Suprapubic skin (tissue), 4 donors: ENCODE measurements at places on chromosomes 5 and 9. TPM values are rescaled to one million over a fixed set of nuclear protein-coding genes. Genes with fewer than 3 reads are reported as not detected.
A peak's percentile ranks its signal among the peaks of the same experiment; 100 is the strongest.

DNA sequence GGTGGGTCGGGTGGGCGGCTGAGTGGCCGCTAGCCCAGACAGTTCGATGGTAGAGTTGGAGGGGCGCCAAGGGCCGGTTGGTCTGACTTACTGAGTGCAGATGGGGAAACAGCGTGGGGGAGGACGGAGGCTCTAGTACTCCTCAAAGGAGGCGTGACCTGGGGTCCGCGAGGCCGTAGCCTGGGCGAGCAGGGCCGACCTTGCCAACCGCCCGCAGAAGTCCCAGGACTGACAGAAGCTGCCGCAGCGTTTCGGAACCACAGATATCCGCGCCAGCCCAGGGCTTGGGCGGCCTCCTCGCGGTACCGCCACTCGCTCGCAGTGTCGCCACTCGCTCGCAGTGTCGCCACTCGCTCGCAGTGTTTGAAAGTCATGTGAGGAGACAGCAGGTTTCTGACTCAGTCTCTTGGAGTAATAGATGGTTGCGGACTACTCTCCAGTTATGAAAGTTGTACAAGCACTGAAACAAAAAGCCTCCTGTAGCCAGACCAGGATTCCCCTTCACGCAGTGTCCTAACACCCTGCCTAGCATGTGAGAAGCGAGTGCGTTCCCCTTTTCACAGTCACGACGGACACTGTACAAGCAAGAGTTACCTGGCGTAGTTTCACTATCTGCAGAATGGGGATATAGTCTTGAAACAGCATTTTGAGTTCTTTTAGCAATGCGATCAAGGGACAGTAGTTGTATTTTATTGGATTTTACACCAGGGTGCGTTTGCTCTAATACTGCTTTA, 674 bp downstream of the TMEM38B start:
- peaks cover 19% of the 10 kb centered on the region for H3K4me1 ChIP-seq
- peak; percentile 87 for DNase-seq
- H3K27ac ChIP-seq = peak overlapping the region; percentile 79
- peaks cover 32% of the 10 kb centered on the region for H3K27me3 ChIP-seq
- H3K36me3 ChIP-seq = no peaks in the 10 kb centered on the region

DNA sequence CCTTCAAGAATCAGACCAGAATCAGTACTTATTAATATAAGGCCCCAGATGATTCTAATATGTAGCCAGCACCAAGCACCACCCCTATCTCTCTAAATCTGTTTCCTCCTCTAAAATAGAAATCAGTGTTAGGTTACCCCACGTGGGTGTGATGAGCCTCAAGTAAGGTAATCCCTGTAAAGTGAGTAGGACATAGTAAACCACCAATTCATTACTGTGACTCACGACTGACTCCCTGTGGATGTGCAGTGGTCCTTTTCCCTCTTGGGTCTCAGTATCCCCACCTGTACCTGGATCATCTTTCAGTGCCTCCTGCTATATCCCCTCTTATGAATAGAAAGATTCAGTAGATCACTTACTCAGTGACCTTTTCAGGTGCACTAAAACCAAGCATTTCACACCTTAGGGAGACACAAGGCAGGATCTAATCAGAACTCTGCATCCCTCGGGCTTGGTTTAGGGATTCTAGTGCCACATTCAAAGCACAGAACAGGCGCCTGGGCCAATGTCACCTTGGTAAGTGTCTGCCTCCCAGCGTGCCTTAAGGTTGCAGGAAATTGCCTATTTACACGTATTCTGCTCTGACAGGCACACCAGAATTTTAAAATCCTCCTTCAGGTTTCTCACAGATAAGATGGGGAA, 12.2 kb upstream of the ALDH1B1 start:
- no peaks in the 10 kb centered on the region for H3K4me1 ChIP-seq
- no peak overlapping the region for H3K27ac ChIP-seq
- H3K36me3 ChIP-seq = no peaks in the 10 kb centered on the region
- no peak overlapping the region for H3K4me3 ChIP-seq
- no peaks in the 10 kb centered on the region for H3K27me3 ChIP-seq

DNA sequence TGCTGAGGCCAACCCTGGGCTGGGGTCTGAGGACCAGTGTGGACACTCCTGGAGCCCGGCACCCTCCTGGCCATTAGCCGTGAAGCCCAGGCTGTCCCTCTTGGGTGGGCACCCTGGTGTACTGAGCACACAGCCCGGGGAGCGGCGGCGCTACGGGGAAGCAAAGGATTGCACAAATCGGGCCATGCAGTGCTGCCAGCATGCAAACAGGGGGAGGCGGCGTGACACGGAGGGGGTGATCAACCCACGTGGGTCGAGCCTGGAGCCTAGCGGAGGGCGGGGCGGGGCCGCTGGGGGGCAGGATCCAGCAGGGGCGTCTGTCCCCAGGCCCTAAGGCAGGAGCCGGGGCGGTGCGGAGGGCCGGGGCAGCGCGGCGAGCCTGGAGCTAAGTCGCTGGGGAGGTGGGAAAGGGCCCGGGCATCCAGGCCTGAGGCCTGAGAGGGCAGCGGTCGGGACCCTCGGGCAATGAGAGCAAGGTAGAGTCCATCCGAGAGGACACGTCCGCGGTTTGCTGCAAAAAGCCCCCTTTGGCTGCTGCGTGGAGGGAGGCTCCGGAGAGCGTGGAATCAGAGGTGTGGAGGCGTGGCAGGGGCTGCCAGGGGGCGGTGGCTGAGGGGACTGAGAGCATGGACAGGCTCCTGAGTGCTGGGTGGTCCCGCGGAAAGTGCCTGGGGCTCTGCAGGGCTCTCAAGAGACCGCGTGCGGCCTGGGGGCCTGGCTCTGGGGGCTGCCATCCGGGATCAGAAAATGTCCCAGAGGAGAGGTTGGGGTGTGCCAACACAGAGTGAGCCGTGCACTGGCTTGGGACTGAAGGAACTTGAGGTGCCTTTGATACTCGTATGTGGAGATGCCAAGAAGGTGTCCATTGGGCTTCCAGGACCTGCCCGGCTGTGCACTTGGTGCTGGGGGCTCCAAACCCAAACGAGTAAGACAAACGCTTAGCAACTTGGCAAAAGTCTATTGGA, 94.2 kb downstream of the BARX1 start:
- no peak overlapping the region for H3K27ac ChIP-seq
- H3K4me3 ChIP-seq = no peak overlapping the region
- H3K4me1 ChIP-seq = no peaks in the 10 kb centered on the region
- no peaks in the 10 kb centered on the region for H3K36me3 ChIP-seq
- DNase-seq = no peak

- peaks cover 21% of the 10 kb centered on the region for H3K4me1 ChIP-seq
- DNase-seq = no peak
- H3K27ac ChIP-seq = no peak overlapping the region
- H3K36me3 ChIP-seq = no peaks in the 10 kb centered on the region
- no peaks in the 10 kb centered on the region for H3K27me3 ChIP-seq
These were observed 6.2 kb upstream of the TRIM7 start for GRCh38 chr5:181211208-181211607.

DNA sequence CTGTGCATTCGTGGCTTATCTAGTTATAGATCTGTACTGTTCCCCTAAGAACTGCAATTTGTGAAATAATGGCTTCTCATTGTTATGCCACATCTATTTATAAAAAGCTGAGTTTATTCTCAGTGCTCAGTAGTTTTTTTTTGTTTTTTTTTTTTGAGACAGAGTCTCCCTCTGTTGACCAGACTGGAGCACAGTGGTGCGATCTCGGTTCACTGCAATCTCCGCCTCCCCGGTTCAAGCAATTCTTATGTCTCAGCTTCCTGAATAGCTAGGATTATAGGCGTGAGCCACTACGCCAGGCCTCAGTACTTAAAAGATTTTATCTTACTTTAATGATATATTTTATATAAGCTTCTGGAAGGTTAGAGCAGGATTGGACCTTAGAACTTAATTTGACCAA, 19.0 kb downstream of the SEC61B start:
- no peak overlapping the region for H3K4me3 ChIP-seq
- no peaks in the 10 kb centered on the region for H3K4me1 ChIP-seq
- DNase-seq = no peak

Gene SPATA31D4
- total RNA-seq = not detected

DNA sequence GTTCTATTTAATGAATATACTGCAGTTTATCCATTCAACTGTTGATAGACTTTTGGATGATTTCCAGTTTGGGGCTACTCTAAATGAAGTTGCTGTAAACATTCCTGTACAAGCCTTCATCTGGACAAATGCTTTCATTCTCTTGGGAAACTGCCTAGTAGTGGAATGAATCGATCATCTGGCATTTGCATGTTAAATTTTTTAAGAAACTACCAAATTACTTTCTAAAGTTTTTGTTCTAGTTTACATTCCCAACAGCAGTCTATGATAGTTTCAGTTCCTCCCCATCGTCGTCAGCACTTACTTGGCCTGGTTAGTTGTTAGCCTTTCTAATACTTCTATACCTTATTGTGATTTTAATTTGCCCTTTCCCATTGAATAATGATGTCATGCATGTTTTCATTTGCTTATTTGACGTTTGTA, 306.3 kb downstream of the FER start:
- no peak overlapping the region for H3K4me3 ChIP-seq
- no peaks in the 10 kb centered on the region for H3K27me3 ChIP-seq
- no peaks in the 10 kb centered on the region for H3K4me1 ChIP-seq
- peaks cover 13% of the 10 kb centered on the region for H3K36me3 ChIP-seq
- DNase-seq = no peak

DNA sequence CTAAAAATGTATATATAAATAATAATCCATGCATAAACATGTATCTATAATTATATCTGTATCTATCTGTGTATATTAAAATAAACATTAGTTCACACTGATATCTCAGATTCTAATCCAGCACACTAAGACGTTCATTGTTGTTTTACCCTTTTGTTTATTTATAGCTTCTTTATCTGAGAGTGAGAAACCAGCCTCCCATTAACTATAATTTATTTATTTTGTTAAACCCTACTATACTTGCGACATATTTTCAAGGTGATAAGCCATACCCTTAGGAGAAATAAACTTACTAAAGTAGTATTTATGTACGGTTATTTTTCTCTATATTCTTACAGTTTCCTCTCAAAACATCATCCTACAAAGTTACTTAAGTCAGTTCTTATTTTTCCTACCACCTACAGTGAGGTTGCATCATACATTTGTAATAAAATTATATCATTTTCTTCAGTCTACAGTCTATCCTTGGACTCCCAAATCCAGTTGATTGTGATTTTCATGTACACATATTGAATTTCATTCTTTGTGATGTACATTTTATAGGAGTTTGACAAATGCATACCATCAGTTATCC, 726.4 kb upstream of the FAM174A start:
- no peak for DNase-seq
- H3K27me3 ChIP-seq = no peaks in the 10 kb centered on the region
- no peak overlapping the region for H3K27ac ChIP-seq
- H3K36me3 ChIP-seq = no peaks in the 10 kb centered on the region
- H3K4me3 ChIP-seq = no peak overlapping the region

DNA sequence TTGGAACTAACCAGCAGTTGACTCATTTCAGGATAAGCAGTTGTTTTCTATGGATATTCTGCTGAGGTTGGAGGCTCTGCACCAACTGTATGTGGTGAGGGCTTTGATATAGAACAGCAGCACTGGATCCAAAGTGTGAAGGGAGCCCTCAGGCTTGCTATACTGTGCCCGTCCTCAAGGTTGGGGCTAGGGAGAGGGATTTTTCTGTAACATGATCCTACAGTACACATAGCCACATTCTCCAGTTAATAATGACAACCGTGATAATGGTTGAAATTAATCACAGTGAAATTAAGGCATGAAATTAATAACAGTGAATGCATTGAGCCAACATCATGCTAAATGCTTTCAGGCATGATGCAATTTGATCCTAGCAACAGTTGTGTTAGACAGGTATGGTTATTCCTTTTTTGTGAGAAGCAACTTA, 36.7 kb downstream of the ARHGAP26 start:
- no peaks in the 10 kb centered on the region for H3K36me3 ChIP-seq
- H3K4me3 ChIP-seq = no peak overlapping the region
- H3K27me3 ChIP-seq = no peaks in the 10 kb centered on the region
- H3K4me1 ChIP-seq = peaks cover 12% of the 10 kb centered on the region
- no peak for DNase-seq
- H3K27ac ChIP-seq = no peak overlapping the region

GRCh38 chr5:34531751-34532360, 124.3 kb upstream of the RAI14 start:
- DNase-seq = no peak
- H3K4me3 ChIP-seq = no peak overlapping the region
- H3K27ac ChIP-seq = no peak overlapping the region
- H3K27me3 ChIP-seq = no peaks in the 10 kb centered on the region

DNA sequence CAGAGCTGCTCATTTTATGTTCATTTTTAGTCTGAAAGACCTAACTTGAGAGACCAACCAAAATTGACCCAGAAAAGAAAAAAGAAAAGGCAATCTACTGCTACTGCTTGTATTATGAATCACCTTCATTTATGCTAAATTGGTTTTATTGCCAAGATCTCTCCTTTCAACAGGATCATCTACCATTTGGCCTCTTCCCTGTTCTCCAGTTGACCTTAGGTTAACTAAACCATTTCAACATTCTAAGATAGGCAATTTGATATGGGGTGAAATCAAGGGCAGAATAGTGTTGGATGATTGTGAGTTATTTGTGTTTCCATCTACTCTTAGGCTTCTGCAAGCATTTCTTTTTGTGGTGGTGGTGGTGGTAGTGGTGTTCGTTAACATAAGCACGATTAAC, 48.3 kb upstream of the POU4F3 start:
- no peak overlapping the region for H3K27ac ChIP-seq
- H3K27me3 ChIP-seq = no peaks in the 10 kb centered on the region
- H3K36me3 ChIP-seq = peaks cover 21% of the 10 kb centered on the region
- no peaks in the 10 kb centered on the region for H3K4me1 ChIP-seq
- DNase-seq = no peak
- no peak overlapping the region for H3K4me3 ChIP-seq

Gene FGD3
- 9.2 TPM for total RNA-seq

DNA sequence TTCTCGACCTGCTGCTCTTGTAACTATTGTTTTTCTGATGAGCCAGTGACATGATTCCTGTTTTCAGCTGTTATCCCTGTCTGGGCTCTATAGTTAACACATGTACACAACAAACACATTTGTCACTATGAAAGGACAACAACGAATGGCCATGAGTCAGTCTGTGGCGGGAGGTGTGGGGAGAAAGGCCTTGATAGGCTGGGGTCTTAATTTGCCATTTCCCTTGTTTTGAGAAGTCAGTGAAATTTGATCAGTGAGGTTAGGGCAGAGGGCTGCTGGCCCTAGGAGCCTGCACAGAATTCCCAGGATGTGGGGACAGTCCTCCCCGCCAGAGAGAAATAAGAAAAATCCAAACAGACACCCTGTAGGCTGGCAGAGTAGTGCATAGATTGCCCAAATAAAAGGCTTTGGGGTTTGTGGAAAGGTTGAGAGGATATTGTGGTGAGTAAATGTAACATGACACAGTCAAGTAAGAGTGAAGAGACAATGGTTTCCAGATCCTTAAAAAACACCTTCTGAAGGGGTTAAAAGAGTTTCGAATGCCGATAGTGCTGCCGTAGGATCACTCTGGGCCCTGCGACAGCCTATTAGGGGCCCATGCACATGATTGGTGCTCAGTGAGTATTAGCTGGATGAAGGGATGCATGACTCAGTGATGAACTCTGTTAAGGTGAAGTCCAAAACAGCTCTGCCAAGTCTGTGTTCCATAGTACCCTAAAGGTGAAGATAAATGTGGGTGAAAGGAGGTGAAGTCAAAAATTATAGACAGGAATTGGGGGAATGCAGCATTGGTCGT, 110.9 kb upstream of the PRRC1 start:
- no peak overlapping the region for H3K27ac ChIP-seq
- H3K27me3 ChIP-seq = no peaks in the 10 kb centered on the region
- no peaks in the 10 kb centered on the region for H3K36me3 ChIP-seq
- no peaks in the 10 kb centered on the region for H3K4me1 ChIP-seq
- H3K4me3 ChIP-seq = no peak overlapping the region
